Lung (tissue), 17 donors: ENCODE measurements at places on chromosomes 4 and X. TPM values are rescaled to one million over a fixed set of nuclear protein-coding genes. Genes with fewer than 3 reads are reported as not detected.
A peak's percentile ranks its signal among the peaks of the same experiment; 100 is the strongest.

Gene PDZD4
- 3.9 TPM for polyA plus RNA-seq

Gene UBE2K
- 34.8 TPM for polyA plus RNA-seq

DNA sequence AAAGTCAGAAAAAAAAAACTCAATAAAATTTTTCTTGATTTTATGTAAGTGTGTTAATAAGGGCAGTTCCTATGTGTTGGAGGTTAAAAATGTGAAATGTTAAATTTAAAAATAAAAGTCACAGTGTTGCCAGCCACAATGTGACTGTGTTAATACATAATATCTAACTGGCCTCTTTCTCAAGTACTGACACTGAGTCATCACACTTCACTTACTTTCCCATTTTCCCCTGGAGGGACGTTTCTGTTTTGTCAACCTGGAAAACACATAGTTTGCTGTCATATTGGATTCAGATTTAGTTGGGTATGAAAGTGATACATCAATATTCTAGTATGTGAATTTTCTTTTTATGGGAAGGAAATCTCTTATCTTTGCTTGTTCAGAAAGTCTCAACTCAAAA, 46.4 kb downstream of the ARHGEF38 start:
- DNase-seq: no peak

DNA sequence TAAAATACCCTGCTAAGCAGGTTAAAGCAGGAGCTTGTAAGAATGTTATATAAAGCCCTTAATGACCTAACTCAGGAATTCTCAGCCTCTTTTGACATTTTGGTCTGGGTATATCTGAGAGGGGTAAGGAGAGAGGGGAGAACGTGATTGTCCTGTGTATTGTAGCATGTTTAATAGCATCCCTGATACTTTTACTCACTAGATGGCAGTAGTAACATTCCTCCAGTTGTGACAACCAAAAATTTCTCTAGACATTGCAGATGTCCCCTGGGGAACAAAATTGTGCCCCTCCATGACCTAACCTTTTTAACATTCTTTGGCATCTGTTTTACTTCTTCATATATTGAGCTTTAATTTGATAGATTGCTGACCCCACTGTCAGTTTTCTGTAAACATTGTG, 17.9 kb downstream of the SMARCA5 start:
- no peak for DNase-seq

DNA sequence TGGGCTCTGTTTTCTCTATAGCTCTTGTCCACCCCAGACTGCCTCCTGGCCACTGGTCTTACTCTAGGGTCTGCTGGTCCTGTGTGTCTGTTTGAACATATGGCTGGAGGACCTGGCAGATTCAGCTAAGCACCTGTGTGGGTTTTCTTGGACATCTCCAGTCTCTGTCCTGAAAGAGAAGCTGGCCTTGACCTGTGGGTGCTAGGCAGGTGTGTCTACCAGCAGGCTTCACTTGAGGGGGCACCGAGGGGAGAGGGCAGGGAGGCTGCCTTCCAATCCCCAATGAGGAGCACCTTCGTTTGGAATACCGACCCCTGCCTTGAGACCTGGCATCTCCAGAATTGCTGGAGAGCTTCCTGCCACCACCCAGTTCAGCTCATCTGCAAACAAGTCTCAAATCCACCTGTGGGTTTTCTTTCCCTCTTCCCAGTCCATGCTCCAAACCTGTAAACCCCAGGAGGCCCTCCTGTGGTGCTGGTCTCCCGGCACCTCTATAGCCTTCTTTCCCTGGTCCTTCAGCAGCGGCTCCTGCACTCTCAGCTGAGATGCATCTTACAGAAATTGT, 45.2 kb downstream of the HTRA3 start:
- DNase-seq: no peak

DNA sequence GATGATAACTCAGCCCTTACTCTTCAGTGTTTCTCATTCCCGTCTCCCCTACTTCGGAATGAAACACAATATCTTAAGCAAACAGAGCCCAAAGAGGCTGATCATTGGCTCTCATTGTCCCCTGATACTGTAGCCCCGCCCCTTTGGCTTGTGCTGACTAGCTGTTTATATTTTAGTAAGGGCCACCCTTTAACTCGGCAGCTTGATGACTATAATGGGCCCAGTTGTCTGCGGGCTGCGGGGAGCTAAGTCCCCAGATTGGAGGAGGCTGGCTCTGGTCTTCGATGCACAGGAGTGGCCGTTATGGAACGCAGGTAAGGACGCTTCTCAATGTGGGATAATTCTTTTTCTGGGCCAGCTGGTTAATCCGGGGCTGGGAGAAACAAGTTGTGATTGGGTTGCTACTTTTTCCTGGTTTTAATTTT, at the start of gene TRIM2:
TSS of gene TRIM2 (plus strand) at position 197 of the 425 bp plus-strand sequence. CDS start at position 285, 88 bp downstream.
- DNase-seq: peak; percentile 97
